Forelimb muscle (tissue), 1 donor: ENCODE measurements at places on chromosomes 13 and 19.

DNA sequence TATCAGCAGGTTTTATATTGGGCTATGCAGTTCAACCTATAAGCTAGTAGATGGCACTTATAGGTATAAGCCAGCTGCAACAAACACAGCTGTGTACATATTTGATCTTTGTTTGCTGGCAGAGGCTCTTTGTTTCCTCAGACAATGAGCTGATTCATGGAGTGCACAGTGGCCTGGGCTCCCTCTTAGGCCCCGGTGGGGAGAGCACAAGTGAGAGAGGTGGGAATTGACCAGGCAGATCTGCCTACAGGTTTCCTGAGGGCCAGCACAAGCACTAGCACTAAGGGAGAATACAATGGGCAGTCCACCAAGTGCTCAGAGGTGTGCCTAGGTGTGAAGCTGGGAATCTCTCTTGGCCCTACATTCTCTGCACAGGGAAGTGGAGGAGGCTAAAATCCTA lies 1390.7 kb downstream of the SLITRK5 start:
- no peak for DNase-seq

DNA sequence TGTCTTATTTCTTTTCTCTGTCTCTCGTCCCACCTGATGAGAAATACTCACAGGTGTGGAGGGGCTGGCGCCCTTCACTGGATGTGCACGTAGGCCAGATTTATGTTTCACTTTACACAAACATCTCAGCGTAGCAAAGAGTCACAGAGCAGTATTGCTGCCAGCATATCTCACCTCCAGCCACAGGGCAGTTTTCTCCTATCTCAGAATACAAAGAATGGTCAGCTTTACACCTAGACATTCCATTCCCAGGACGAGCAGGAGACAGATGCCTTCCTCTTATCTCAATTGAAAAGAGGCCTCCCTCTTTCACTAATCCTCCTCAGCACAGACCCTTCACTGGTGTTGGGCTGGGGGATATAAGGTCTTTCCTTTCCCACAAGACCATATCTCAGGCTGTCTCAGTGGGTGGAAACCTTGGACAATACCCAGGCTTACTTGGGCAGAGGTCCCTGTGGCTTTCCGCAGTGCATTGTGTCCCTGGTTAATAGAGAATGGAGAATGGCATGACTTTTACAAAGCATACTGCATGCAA lies 7.2 kb upstream of the ZNF611 start:
- no peak for DNase-seq

DNA sequence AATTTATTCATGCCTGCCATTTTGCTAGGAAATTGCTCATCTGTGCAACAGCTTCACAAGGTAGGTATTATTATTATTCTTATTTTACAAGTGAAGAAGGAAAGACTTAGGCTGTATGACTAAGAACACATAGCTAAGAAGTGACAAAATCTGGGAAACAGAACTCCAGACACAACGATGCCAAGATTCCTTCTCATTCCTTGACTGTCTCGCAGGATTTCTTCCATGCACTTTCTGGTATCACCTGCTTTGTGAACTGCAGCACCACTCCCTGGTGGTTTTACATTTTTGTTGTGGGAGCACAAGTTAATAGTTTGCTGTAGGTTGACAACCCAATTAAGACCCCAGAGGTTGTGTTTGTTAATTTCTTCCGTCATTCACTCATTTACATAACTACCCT lies 188.5 kb downstream of the LACC1 start:
- DNase-seq = no peak

DNA sequence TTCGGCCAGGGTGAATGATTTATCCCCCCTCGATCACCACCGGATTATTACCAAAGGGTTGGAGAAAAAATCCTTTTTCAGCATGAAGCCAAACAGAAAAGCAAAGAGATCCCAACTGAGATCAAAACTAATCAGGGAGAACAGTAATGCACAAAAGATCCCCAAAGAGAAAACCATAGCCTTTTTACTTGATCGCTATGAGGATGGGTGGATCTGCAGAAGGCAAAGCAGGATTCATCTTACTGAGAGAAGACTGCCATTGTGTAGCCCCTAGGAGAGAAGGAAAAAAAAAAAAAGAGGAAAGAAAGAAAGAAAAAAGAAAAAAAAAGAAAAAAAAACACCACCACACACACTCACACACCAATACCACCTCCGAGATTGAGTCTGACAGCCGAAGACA lies at the start of gene FGF14:
Gene FGF14, minus strand, starts transcription at position 283 of the 400 bp plus-strand sequence.
- DNase-seq = no peak

GRCh38 chr13:93244141-93244917 lies 17.7 kb downstream of the GPC6 start:
- DNase-seq = no peak

- DNase-seq = peak; percentile 5
Measured at GRCh38 chr13:88526186-88526852, 855.1 kb downstream of the SLITRK5 start.

GRCh38 chr13:98221234-98221633 lies 44.2 kb upstream of the RNF113B start:
- DNase-seq = peak; percentile 40

- DNase-seq = no peak
Measured at GRCh38 chr13:20425819-20426219, 99.8 kb downstream of the CRYL1 start.

DNA sequence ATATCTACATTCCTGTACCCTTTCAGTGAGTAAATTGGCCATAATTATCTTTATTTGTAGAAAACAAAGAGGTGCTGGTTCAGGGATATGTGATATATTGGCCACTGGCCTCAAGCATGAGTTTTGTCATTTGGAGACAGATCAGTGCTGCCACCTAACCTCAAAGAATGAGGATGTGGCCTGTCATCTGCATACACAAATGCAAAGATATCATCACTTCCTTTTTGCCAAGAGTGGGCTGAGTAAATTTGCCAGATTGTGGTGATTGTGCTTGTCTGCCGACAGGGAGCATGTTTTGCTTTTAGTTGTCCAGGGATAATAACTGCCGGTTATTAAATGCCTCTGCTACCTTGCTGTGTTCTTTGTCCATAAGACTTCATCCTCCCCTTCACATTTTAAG lies 44.2 kb downstream of the WASF3 start:
- DNase-seq = no peak

DNA sequence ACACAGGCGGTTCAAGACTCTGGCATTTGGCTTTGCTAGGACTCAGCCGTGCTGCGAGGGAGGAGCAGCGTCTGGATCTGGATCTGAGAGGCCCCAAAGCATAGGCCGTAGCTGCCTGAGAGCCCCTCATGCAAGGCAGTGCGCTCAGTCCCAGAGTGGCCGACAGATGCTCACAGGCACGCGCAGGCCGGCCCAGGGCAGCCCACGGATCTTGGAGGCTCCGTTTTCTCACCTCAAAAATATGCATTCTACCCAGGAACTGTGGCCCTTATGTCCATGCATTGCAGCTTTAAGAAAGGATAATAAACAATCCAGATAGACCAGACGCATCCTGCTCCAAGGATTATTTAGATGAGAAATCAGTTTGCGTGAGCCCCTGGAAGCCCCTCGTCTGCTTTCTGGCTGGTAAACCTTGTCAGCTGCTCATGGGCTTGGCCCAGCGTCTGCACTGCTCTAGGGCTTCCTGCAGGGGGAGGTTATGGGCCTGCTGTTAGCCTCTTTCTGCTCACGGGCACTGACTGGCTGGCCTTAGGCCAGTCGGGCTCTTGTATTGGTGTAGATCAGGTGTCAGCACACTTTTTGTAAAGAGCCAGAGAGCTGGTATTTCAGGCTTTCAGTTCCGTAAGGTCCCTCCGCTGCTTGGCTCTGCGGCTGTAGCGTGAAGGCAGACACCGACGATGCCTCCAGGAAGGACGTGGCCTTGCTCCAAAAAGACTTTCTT lies 24.2 kb downstream of the TEX29 start:
- DNase-seq = peak; percentile 8

DNA sequence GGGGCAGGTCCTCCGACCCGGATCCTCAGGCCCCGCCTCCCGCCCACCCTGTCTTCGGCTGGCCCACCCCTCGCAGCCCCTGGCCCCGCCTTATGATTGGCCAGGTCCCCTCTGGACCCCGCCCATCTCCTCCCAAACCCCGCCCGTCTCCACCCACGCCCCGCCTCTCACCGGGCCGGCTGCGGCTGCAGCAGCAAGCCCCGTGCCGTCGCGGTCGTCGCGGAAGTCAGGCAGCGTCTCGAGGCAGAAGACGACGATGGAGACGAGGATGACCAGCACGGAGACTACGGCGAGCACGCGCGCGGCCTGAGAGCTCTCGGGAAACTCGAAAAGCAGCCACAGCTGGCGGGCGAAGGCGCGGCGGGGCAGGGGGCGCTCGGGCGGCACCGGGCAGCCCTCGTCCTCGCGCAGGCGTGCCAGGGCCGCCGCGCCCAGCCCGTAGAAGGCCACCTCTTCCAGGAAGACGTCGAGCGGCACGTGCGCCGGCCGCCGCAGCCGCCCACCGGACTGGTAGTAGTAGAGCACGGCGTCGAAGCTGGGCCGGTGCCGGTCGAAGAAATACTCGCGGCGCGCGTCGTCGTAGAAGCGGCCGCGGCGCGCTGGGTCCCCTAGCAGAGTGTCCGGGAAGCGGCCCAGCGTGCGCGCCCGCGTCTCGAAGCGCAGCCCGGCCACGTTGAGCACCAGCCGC lies 495 bp downstream of the KCNA7 start:
- no peak for DNase-seq

GRCh38 chr19:31408460-31409124 lies 59.4 kb upstream of the TSHZ3 start:
- DNase-seq = no peak

- no peak for DNase-seq
Measured at GRCh38 chr13:110274687-110275086, 32.3 kb downstream of the COL4A1 start.

GRCh38 chr19:15087182-15087581 lies 5.2 kb downstream of the OR1I1 start:
- no peak for DNase-seq

DNA sequence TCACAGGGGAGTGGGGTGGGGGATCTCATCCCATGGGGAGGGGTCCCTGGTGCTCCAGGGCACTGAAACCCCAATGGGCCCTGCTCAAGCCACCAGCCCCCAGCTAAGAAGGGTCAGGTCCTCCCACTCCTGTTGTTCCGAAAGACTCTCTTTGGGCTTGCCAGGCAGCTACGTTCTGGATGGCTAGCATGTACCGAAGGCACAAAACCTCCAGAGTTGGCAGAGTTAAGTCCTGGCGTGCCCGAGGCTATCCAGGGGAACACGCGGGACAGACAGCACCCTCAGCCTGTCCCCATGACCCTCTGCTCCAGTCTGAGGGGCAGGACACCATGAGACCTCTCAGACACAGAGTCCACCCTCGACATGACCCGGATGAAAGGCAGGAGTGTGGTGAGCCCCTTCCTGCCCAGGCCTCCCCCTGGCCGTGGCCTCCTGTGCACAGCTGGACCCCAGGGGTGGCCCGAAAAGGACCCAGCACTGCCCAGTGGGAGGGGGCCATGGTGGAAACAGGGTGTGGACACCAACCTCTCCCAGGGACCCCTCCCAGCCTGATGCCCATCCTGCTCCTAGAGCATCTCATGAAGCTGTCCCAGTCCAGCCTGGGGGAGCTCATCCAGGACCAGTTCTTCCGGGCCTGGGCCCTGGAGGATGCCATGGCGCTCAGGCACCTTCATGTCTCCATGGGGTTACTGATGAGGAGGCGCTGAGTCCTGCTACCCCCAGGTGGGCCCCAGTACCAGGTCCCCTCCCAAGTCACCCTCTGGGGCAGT lies 53.0 kb upstream of the TPM4 start:
- no peak for DNase-seq

DNA sequence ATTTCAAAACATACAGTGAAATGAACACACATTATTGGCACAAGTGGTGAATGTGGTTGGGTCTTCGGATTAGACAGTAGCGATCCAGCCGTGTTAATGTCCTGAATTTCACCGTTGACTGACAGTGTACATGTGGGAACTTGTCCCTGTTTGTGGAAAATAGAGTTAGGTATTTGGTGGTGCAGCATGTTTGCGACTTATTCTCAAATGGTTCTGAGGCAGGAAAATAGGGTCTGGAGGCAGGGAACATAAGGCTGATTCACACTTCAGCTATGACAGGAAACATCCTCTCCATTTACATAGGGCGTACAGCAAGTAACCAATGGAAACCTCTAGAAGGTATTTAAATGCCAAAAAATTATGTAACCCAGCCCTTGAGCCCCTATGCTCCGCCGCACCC lies 4.2 kb downstream of the LGALS7B start:
- no peak for DNase-seq

GRCh38 chr13:27018344-27018861 lies 153.2 kb downstream of the USP12 start:
- no peak for DNase-seq

- DNase-seq = no peak
Measured at GRCh38 chr13:74715718-74716117, 581.5 kb upstream of the KLF12 start.

GRCh38 chr19:16025108-16026101 lies 50.9 kb upstream of the TPM4 start:
- DNase-seq = no peak

GRCh38 chr19:48962029-48962848 lies 2.9 kb upstream of the FTL start:
- DNase-seq = no peak

GRCh38 chr19:35942235-35942634 lies 6.1 kb downstream of the LRFN3 start:
- no peak for DNase-seq

DNA sequence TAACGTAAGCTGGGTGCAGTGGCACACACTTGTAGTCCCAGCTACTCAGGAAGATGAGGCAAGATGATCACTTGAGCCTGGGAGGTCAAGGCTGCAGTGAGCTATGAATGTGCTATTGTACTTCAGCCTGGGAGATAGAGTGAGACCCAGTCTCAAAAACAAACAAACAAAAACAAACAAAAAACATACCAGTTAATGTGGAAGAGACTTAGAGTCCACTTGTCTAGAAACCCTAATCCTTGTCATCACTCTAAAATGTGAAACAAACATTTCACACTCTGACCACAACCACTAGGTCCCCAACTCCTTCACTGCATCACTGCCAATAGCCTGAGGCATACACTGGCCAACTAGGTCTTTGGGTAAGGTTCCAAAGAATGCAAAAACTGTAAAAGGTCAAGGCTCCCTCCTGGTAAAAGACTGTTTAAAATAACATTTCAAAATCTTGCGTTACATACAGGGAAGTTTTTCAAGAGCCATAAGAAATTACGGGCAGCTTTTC lies 28.6 kb upstream of the CYP2B6 start:
- no peak for DNase-seq

GRCh38 chr13:41751277-41751676 lies 209.6 kb downstream of the VWA8 start:
- DNase-seq = peak; percentile 20

DNA sequence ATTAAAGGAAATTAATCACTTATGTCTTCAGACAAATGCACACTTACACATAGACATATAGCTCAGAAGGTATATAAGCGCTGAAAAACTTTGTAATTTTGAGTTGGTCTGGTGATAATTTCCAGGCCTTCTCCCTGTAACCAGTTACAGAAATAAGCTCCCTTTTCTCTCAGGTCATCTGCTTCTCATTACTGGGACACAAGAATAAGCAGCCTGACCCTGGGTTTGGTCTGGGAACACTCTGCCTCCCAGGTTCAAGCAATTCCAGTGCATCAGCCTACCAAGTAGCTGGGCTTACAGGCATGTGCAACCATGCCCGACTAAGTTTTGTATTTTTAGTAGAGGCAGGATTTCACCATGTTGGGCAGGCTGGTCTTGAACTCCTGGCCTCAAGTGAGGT lies 274.5 kb downstream of the LMO7 start:
- DNase-seq = no peak
